ENCODE measurements at places on chromosomes 5 and 9.

GRCh38 chr5:95817430-95817829 is 5.1 kb downstream of the GLRX start:
- peak; percentile 20 for DNase-seq

GRCh38 chr9:118444403-118444802 is 740.2 kb downstream of the TLR4 start:
- no peak for DNase-seq

DNA sequence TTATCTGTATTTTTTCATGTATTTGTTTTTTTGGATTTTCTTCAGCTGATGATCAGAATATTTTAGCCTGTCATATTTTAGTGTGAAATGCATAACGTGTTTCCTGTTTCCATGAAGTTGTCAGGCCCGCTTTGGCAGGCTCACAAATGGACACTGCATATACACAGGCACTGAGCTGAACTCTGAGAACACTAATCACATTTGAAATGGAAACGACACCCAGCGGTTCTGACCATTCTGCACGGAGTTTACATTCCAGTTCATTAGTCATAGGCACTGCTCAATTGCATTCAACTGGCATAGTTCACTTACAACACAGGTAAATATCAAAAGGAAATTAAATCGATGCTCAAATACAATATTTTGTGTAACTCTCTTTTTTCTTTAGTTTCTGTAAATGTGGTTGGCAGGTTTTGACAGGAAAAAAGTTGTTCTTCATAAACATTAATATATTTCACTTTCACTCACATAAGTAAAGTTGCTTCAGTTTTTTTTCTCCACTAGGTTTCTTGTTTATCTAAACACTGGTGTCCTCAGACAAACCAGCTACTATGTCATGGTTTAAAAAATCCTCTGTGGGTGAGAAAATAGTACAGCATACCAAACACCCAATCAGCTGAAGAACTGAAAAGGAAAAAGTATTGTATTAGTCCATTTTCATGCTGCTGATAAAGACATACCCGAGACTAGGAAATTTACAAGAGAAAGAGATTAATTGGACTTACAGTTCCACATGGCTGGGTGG is 559.0 kb upstream of the DAP start:
- no peak for DNase-seq

DNA sequence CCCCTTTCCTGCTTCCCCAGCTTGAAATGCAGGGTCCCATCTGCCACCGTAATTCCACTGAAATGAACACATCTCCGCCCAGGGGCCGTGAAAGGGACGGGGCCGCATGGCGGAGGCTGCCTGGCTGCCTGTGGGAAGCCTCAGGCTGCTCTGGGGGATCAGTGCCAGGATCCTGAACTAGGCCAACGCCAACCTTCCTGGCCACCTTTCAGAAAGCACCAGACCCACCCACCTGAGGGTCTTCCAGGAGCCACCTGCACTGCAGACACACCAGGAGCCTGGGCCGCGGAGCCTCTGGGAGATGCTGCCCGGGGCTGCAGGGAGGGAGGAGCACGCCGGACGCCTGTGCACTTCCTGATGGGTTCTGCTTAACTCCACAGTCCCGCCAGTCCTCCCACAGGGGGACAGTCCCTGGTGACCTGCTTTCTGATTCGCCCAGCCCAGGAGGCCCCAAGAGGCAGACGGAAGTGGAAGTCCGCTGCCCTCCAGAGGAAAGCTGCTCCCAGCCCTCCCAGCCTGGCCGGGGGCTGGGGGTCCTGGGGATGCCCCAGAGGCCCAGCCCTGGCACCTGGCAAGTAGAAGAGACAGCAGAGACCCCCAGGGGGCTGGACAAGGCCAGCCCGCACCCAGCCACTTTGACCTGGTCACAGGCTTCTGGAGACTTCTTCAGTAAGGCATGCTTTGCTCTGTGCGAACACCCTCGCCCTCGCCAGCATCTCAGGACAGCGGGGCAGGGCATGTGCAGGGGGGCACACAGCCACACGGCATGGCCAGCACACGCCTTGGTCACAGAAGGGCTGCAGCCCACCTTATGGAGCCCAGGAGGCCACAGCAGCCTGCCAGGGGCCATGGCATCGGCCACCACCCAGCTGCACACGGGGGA is at the start of gene CARD9:
Gene CARD9 (minus strand): TSS at position 370 of the 883 bp plus-strand sequence. CDS start 1,591 bp downstream, outside the sequence.
- no peak for DNase-seq

- DNase-seq = no peak
These were observed 28.7 kb downstream of the IPPK start for GRCh38 chr9:92641092-92641809.

DNA sequence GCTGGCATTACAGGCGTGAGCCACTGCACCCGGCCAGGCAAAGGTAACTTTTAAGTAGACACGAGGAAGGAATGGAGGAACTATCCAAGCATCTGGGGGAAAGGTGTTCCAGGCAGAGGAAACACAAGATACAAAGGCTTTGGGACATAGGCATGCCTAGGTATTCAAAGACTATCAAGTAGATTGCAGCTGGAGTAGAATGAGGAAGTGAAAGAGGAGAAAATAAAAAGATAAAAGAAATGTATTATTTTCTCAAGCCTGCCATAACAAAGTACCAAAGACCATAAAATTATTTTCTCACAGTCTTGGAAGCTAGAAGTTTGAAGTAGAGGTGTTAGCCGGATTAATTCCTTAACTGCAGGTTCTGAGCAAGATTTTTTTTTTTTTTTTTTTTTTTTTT is 39.9 kb upstream of the GRIN3A start:
- no peak for DNase-seq

DNA sequence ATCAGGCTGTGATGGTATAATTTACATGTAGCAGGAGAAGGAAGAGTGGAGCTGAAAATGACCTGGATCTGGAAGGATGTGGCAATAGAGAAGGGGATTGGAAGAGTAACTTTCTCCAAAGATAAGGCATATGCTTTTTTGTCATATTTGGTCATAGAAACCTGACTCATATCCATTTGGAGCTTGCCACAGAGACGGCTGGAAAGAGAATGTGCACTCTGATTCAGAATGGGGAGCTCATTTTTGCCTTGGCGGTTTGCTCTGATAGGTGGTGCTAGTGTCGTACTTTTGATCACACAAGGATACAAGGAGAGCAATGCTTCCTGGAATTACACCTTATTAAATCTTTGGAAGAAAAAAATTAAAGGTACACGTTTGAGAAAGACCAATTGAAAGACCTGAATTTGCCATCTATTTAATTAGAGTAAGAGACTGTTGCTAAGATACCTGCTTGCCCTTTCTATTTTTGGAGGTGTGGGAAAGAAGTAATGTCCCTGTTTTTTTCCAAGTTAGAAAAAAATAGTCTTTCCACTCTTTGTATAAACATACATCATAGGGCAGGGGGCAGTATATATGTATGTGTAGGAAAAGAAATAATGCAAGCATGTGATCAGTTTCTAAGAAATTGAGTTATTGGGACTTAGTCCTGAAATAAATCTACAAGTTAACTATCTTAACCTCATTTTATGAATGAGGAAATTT is 5.4 kb downstream of the LSM11 start:
- no peak for DNase-seq

DNA sequence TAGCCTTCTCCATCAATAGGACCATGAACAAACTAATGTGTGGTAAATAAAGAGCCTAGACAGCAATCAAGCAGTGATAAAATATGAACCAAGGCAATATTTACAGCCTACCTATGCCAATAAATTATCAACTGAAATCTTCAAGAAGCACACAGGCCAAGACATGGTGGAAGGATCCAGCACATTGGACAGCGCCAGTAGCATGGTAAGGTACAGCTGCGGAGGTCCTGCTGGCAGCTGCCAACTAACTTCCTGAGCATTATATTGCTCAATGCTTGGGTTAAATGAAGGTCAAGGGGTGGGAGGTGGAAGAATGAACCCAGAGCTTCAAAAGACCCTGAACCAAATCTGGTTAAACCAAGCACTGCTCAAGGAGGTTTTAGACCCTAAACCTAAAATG is 16.5 kb upstream of the SPDL1 start:
- DNase-seq = no peak

GRCh38 chr9:18437315-18438201 is 36.4 kb upstream of the ADAMTSL1 start:
- DNase-seq = no peak

DNA sequence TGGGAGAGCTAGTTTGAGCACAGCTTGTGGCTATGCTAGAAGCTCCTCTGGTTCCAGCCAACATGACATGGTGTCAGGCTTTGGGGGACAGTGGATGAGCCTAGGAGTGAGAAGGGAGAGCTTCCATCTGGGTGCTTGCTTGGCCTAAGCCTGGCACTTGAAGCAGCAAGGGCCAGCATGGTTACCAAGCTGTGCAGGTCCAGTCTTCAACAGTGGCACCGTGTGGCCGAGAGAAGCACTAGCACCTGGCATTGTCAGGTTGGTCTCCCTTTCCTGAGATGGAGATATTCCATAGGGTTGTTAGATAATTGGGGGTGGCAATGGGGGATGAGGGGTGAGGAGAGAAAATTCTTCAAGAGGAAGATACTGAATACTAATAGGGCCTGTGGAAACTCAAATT is 261.9 kb downstream of the PBX3 start:
- DNase-seq = no peak

- no peak for DNase-seq
These were observed 69.1 kb downstream of the ABCA1 start for GRCh38 chr9:104858846-104859245.

DNA sequence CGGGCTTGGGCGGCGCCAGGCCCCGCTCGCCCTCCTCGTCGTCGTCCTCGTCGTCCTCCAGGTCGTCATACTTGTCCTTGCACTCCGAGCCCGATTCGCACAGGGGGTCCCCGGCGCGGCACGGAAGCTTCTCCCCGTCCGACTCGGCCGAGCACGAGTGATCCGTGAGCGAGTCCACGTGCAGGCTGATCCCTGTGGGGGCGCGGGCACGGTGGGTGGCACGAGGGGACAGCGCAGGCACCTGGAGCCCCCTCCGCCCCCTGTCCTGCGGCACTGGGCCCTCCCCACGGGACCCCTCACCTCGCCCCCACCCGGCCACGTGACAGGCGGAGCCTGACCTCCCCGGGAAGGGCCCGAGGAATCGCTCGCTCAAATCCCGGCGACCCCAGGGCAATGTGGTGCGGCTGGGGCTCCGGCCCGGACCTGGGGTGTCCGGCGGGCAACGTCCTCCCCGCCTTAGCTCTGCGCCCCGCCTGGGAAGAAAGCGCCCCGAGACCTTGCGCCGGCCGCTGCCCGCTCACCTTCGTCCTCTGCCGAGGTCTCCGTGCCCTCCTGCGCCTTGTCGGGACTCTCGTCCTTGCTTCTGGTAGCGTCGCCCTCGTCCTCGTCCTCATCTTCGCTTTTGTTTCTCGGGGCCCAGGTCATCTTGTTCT is 2.5 kb downstream of the IRX2 start:
- no peak for DNase-seq

DNA sequence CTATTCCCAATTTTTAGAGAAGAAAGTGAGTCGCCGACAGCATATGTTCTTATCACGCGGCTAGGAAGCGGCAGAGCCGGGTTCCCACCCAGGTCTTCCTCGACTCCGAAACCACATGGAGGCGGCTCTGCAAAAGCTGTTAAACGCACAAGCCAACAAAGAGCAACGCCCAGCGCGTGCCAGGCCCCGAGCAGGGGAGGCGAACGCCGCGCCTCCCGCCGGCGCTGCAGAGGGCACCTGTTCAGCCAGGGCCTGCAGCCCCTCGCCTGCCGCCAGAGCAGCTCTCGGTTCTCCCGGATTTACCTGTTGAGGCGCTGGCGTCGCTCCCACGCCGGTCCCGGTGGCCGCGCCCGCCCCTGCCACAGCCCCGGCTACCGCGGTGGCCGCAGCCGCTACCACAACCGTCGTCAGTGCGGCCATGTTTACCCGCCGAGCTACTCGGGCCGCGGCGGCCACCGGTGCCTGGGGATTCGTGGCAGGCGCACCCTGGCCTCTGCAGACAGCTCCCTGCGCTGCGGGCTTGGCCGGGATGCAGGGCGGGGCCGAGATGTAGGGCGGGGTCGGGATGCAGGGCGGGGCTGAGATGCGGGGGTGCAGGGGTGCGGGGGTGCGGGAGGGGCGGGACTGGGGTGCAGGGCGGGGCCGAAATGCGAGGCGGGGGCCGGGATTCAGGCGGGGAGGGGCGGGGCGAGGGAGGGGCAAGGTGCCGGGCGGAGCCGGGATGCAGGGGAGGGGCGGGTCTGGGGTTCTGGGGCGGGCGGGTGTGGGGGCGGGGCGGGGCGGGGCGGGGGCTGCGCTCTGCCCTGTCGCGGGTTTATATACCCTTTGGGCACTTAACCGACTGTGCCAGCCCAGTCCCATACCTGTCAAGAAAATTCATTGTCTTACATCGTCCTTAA is at the start of gene CCDC112:
Gene CCDC112 (minus strand): TSS at position 531 of the 899 bp plus-strand sequence. CDS start 111 bp downstream, at position 420.
- peak; percentile 59 for DNase-seq

- DNase-seq = no peak
These were observed 59.2 kb downstream of the AP3B1 start for GRCh38 chr5:78235289-78235688.

DNA sequence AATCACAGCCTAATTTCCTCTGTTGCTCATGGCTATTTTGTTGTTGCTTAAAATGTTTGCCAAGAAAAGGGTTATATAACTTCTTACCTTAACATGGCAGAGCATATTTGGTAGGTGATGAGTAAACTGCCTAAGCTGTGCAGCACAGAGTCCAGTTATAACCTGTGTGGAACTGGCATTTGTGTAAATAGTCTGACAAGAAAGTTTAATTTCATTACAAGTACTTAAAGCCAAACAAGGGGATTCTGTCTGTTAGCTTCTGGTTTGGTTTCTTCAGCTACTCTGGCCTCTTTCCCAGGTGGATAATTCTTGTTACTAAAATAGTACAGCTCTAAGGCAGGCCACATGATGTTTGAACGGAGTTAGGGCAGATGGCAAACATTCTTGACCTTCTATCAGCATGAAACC is 72.2 kb downstream of the PTCD2 start:
- DNase-seq = no peak

DNA sequence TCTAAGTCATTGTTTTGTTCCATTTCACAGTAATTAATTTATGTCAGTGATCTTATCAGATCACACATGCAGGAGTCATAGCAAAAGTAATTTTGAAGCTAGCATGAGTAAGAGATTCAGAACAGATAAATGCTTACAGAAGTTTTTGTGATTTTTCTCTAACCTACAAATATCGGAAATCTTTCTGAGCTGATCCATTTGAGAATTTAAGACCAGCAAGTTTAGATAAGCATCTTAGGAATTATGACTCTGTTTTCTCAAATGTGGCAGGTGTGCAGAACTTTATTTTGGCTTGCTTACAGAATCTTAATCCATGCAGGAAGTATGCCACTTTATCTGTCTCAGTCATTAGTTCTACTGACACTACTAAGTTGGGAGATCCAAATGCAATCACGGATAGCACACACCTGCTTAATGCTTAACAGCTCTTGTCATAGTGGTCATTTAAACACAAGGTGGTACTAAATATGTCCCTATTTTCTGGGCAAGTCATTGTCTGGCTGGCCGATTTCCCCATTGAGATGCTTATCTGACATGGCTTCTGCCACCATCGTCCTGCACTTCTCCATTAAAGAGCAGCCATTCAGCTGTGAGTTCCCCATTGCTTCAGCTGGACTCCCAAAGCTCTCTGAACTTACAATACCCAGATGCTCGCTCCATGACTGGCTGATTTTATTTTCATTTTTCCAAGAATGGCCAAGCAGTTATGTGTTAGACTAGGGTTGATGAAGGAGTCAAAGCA is 305.4 kb upstream of the NUDT12 start:
- no peak for DNase-seq

DNA sequence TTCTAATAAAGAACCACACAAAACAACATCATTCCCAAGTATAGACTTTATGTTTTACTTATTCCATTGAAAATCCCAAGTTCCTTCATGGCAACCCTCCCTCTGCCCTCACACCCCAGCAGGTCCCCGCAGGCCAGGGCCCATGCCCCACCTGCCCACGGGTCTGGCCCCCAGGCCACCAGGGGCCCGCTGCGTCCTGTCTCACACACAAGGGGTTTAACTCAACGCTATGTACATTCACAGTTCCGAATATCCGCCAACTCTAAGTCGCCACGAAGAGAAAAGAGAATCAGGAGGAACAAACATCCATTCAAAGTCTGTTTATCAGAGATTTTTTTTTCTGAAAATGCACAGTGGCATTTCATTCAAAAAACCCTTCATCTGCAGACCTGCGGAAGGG is 16.2 kb upstream of the SLC6A3 start:
- DNase-seq = no peak

Data from activated effector memory CD4-positive, alpha-beta T cell treated with Interleukin-2 at 50 U/mL for 16 hours (primary cell).